ENCODE measurements at places on chromosomes 5 and 9. TPM values are rescaled to one million over a fixed set of nuclear protein-coding genes. Genes with fewer than 3 reads are reported as not detected.

Gene PCAT7
- total RNA-seq: 0.99 TPM

Gene NEUROG1
- not detected for total RNA-seq

Gene OBP2B
- not detected for total RNA-seq

Gene IFNE
- total RNA-seq: not detected

GRCh38 chr9:86301686-86302085 lies 19.3 kb upstream of the ISCA1 start:
- no peak for DNase-seq

GRCh38 chr9:90724880-90725279 lies 76.7 kb upstream of the SYK start:
- no peak for DNase-seq

DNA sequence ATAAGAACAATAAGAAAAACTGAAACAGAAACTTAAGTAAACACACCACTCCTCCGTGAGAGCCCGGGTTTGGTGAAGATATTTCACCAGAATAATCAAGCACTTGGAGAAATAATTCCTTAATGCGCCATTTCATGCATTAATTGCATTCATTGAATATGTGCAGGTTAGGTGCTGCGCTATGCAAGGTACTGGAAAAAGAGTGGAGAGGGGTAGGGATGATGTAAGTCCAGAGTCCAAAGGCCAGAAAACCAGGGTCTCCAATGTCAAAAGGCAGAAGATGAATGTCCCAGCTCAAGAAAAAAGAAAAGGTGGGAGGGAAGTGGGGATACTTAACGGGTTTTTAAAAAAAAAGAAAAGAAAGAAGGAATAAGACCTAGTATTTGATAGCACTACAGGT lies 669 bp upstream of the ZFP37 start:
- no peak for DNase-seq

DNA sequence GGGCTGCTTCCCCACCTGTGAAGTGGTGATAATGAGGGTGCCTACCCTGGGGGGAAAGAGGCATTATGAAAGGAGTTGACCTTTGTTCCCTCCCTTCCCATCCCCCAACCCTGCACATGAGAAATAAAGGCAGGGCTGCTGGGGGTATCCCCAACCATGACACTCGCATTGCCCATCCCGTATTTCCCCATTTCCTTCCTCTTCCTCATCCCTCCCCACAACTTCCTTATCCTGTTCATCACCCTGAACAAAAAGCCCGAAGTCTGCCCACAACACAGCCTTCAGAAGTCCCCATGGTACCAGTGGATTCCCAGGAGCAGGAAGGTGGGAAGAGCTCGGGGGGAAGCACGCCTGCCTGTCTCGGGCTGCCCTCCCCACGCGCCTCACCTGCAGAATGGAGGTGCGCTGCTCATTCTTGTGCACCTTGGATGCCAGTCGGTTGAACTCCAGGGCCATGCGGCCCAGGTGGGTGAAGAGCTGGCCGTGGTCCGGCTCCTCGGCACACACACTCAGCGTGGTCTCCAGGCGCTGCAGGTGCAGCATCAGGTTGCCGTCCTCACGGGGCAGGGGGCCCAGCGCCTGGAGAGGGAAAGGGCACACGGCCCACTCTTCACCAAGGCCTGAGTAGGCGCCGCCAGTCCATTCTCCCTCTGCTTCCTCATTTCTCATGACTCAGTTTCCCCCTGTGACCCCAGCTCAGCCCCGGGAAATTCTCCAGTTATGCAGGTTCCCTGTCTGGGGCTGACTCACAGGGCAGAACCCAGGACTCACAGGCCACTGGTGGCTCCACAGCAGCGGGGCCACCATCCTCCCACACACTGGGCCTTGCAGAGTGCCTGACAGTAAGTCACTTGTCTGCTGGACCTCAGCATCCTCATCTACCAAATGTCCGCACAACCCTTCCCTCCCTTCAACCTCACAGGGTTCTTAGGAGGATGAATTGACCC lies 24.2 kb downstream of the TNIP1 start:
- DNase-seq: no peak

GRCh38 chr5:166909926-166910325 lies 1381.5 kb upstream of the WWC1 start:
- DNase-seq: no peak

- no peak for DNase-seq
Observed at GRCh38 chr5:103262422-103262871, 3.9 kb downstream of the MACIR start.

DNA sequence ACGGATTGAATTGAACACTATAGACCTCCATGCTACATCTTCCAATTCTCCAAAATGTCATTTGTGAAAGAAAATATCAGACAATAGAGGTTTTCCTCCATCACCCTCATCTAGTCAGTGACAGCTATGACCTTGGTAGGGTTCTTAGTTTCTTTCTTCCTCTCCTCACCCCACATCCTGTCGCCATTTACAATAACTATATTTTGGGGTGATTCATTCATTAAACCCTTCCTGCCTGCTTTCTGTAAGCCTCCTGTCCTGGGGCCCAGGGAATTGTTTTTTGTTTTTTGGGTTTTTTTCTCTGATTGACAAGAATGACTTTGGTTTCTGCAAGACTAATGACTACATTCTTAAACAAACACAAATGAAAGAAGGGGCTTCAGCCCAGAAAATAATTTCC lies 82.6 kb downstream of the PRELID2 start:
- no peak for DNase-seq

- DNase-seq: no peak
Observed at GRCh38 chr9:93945400-93946337, 9.5 kb downstream of the BARX1 start.

- DNase-seq: no peak
Observed at GRCh38 chr5:1719860-1720259, 79.8 kb downstream of the MRPL36 start.

- no peak for DNase-seq
Observed at GRCh38 chr5:81773574-81773973, 22.7 kb upstream of the SSBP2 start.

GRCh38 chr9:99023831-99024230 lies 80.1 kb downstream of the COL15A1 start:
- DNase-seq: no peak

Measured in right lobe of liver (tissue), 6 donors.